Tibial nerve (tissue), 4 donors: ENCODE measurements at places on chromosomes 1 and 21. TPM values are rescaled to one million over a fixed set of nuclear protein-coding genes. Genes with fewer than 3 reads are reported as not detected.
A peak's percentile ranks its signal among the peaks of the same experiment; 100 is the strongest.

- no peak for DNase-seq
Observed at GRCh38 chr1:68205794-68206358, 26.4 kb downstream of the WLS start.

DNA sequence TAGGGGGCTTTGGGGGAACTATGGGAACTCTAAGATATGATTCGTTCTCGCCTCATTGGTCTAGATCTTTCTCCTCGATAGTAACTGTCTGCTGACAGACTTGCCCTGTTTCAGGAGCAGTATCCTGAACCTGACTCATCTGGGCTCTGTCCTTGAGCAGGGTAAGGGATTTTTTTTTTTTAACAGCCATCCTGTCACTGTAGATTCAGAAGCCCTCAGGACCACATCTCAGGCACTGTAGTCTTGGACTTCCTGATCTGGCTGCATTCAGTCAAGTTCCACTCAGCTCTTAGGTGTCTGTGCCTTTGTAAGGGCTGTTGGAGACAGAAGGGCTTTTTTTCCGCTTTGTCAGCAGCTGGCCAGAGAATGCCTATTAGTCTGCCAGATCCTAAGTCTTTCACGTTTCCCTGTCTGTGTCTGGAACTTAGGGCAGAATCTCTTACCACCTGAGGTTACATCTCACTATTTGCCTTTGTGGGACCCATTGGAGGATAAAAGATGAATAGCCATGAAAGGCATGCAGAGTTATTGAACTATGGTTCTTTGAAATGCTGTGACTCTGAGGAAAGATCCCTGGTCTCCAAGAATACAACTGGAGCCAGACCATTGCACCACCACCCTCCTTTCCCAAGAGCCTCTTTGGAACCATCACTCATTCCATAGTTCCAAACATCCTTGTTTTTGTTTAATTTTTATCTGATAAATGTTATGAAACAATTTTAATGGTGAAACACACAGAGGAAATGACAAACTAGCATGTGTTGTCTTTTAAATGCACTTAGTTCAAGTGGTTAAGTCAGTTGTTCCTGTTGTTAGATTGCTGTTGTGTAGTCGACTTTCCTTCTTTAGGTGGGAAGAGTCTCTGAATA, 49.7 kb upstream of the MACF1 start:
- DNase-seq, result peak; percentile 36

DNA sequence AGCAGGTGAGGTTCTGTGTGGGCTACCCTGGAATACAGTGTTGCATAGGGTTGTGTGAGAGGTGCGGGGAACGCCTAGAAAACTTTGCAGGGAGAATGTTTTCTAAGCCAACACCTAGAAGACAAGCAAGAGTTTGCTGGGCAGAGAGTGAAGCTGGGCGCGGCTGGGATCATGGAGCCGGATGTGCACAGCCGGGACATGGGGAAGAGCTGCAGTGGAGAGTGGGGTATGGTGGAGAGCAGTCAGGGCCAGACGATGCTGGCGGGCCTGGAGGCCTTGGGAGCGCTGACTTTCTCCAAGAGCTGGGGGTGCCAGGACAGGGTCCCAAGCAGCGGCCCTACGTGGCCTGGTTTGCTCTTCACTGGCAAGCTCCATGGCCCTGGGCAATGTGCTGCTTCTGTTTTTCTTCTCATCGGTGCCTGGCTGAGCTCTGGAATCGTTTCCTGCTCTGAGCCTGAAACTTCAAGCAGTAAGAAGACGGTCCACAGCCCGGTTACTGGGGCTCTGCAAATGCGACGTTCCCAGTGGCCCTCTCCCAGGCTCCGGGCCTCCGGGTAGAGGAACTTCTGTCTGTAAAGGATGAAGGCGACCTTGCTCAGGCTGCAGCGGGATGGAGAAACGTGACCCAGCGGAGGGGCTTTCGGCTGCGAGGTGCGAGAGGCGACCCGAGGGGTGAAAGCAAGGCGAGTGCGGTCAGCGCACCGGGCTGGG, 51.9 kb upstream of the CD34 start:
- no peak for DNase-seq

DNA sequence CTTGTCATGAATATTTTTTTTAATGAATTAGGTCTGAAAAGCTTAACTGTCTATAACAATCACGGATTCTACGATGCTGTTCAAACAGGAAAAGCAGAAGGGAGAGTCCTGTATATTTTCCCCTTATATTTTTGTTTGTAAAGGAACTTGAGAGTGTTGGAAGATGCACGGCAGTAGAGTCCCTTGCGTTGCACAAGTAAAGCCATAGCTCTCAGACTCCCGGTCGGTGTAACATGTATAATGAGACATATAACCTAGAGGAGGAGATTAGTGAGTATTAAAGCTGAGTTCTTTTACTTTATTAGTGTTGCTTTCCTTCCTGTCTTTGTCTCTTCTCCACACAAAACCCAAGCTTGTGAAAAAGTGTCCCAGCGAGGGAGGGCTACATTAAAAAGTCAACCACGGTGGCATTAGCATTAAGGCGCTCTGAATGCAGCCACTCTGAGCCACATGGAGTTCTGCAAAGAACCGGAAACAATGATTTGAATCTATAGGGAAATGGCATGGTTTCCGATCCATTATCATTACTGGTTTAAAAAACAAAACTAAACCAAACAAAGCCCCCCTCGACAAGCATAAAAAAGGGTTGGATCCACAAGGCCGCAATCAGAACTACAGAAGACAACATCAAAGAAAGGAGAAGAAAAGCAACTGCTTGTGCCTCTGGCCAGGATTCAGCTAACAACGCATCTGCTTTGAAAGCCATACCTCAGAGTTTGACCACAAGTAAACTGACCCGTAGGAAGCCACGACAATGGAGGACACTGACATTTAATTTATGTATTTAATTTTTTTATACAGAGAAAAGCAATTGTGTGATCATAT, 356.8 kb downstream of the LMO4 start:
- DNase-seq, result no peak

- DNase-seq, result no peak
Observed at GRCh38 chr21:29287383-29287782, 11.3 kb upstream of the BACH1 start.

DNA sequence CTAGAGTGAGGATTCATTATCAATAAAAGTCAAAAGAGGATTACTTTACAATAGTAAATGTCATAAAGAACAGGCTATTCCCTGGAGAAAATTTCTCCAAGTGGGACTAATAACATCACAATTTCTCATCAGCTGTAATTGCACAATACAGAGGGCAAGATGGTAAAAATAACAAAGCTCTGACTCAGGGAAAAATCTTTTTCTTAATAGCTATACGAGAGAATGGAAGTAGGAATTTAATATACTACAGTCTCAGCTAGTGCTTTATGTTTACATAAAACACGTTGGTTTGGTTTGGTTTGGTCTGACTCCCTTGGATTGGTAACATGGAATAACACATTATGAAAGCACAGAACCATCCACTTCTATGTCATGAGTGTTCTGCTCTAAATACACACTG, 397.6 kb downstream of the LRRIQ3 start:
- no peak for DNase-seq

GRCh38 chr1:93694039-93694438, 12.4 kb upstream of the BCAR3 start:
- DNase-seq, result no peak

DNA sequence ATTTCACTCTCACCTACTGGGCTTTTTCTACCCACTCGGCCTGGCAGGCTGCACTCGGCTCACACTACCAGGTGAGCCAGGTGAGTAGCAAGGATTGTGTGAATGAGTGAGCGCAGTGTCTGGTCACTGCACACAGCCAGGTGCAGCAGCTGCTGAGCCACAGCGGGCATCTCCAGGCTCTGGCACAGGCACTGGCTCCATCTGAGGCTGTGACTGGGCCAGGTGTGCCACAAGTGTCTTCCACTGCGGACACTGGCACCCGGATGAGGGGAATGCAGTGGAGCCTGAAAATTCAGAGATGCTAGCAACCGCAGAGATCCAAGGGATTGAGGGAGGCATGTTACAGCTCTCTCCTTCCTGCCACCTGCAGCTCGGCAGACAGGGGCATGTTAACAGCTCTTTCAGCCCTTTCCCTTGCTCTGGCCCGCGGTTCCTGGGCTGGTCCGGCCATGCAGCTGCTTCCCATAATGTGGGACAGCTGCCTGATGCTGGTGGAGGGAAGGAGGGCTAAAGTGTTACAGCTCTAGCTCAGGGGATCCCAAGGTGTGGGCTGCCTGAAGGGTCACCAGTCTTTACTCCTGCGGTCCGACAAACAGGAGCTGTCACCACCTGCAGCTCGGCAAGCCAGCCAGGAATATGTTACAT, 1038.3 kb downstream of the AMY1C start:
- DNase-seq, result no peak

- no peak for DNase-seq
Observed at GRCh38 chr1:218255090-218255489, 30.0 kb upstream of the RRP15 start.

- no peak for DNase-seq
Observed at GRCh38 chr1:153978274-153978909, 918 bp upstream of the JTB start.

DNA sequence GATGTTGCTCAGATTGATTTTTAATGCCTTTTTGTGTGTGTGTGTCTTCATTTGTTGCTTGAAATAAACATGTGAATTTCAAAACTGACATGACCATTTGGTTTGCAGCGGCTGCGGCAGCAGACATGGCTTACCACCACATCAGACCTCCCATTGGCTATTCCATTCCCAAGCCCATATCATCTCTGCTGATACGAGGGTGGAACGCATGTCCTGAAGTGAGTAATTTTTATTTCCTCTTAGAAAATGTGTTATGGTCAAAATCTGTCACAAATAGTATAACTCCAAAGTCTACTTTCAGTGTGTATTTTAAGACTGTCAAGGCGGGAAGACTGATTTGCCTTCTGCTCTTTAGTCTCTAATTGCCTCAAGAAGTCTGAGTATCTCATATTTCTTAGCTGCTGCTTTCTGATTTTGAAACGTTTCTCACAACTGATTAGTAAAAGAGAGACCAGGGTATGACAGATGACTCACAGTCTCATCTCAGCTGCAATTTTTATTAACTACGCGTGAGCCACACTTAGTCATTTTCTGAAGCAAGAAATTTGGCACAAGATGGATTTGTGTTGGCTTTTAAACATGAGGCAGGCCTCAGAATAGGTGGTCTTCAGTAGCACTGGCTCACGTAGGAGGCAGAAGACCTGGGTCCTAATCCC, 49.0 kb downstream of the LRRC53 start:
- no peak for DNase-seq

DNA sequence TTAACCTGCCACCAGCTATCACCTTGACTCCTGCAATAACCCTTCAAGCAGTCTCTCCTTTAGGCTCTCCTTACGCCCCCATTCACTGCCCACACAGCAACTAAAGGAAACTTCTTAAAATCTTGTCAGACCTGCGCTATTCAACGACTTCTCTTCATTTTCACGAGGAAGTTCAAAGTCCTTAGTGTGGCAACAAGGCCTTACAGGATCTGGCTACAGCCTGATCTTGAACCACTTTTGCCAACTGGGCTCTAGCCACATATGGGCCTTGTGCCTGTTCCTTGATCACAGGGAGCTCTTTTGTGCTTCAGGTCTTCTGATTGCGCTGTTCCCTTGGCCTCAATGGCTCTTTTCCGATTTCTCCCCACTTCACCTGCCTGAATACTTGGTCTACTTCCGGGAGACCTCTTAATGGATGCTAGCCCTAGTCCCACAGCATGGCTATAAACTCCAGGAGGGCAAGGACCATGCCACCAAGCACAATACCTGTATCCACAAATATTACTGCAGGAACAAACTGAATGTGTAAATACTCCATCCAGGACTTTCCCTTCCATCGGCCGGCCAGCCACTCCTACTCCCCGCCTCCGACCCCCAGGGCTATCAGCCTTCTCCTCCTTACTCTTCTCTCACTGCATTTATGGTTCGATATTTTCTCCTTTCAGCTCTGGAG, 2.3 kb upstream of the CTNNBIP1 start:
- no peak for DNase-seq

DNA sequence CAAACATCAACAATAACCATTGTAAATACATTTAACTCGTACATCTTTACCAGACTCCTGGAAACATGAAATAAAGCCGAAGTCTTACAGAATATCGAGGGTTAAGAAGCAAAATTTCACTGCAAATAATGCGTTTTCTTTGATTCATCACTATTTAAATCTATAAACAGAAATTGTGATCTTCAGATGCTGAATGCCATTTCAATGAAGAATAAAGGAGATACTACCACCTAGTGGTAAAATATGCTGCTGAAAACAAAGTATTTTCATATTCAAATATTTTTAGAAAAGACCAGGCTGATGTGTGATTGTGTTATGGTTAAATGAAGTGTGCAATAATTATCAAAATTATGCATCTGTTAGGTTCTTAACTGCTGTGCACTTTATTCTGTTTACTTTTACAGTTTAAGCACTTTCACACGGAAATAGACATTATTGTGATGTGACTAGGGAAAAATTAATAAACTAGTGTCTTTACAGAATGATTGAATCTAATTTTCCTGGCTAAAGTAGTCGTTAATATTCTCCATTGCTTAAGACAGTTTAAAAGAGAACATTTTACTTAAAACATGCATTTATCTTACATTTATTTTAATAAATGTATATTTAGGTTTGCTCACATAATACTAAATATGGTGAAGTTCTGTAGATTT, 1093.1 kb downstream of the MRPL39 start:
- no peak for DNase-seq

DNA sequence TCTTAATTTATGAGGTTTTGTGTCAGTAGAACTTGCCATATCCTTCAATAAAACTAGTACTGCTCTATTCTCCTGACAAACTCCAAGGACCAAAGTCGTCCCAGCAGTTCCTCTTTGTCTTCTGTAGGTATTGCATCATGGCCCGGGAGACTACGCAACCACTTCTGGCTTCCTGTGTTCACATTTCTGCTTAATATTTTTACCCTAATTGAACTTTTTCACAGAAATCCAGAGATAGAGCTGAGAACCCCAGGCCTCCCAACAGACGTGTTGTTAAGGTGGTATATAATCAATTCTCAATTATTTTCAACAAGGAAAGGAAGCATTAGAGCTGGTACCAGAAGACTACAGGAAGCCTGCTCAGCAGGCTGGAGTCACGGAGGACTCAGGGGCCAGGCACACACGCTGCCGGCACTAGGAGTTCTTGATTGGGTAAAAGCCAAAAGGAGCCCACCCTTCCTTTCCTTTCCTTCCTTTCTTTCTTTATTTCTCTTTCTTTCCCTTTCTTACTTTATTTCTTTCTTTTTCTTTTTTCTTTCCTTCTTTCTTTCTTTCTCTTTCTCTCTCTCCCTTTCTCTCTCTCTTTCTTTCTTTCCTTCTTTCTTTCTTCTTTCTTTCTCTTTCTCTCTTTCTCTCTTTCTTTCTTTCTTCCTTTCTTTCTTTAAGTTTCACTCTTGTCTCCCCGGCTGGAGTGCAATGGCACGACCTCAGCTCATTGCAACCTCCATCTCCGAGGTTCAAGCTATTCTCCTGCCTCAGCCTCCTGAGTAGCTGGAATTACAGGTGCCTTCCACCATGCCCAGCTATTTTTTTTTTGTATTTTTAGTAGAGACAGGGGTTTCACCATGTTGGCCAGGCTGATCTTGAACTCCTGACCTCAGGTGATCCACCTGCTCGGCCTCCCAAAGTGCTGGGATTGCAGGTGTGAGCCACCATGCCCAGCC, 173.7 kb downstream of the ZBTB18 start:
- peak; percentile 33 for DNase-seq

GAS5 gene
- total RNA-seq, result 552 TPM

DMBX1 gene
- not detected for total RNA-seq

NKAIN1 gene
- total RNA-seq, result not detected

TSSK3 gene
- total RNA-seq, result 0.44 TPM

LCE1F gene
- total RNA-seq, result not detected

MACF1 gene
- 214 TPM for total RNA-seq

ATP5PB gene
- 91.2 TPM for total RNA-seq

CLCN6 gene
- total RNA-seq, result 26.5 TPM

STUM gene
- total RNA-seq, result 4.8 TPM

S100A9 gene
- 111 TPM for total RNA-seq

HUNK gene
- 0.21 TPM for total RNA-seq

LRRC3 gene
- total RNA-seq, result 3.8 TPM
